ENCODE measurements at places on chromosomes 12 and 14.
A peak's percentile ranks its signal among the peaks of the same experiment; 100 is the strongest.

DNA sequence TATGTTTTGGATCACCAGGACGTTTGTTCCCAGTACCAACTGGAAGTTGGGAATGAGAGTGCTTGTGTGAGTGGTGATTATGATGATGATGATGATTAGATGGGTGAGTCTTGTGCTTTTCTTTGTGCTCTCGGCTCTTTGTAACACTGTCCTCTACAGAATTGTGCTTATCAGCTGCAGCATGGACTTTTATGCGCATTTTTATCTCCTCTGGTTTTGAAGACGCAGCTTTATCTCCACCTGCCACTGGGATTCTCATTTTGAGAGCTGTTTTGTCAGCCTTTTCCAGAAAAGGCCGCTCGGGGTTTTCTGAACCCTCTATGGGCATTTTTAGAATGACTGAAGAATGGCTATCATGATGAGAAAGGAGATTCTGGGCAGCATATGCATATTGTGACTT is 11.5 kb upstream of the KANSL2 start:
- DNase-seq, result no peak

DNA sequence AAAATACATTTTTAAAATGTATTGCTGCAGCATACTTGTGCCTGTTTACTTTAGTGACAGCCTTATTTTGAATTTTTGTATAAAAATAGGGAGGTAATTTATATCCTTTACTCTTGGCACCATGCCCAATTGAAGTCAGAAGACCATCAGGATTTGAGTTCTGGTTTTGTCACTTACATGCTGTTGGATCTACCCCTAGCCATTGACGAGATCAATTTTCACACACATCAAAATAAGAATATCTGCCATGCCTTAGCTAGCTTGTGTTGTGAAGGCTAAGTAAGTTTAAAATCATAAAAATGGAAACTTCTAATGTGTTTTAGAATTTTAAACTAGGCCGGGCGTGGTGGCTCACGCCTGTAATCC is 381.8 kb downstream of the KCNH5 start:
- DNase-seq, result no peak

GRCh38 chr14:83940253-83940652 is 1589.7 kb upstream of the FLRT2 start:
- DNase-seq, result no peak

GRCh38 chr12:66014818-66015217 is 115.7 kb downstream of the LLPH start:
- DNase-seq, result no peak

- DNase-seq, result no peak
Observed at GRCh38 chr12:90407841-90408240, 547.1 kb downstream of the CCER1 start.

- DNase-seq, result no peak
Observed at GRCh38 chr14:30445852-30446251, 113.1 kb upstream of the G2E3 start.

- DNase-seq, result no peak
Observed at GRCh38 chr12:4947253-4947652, 37.5 kb downstream of the KCNA1 start.

DNA sequence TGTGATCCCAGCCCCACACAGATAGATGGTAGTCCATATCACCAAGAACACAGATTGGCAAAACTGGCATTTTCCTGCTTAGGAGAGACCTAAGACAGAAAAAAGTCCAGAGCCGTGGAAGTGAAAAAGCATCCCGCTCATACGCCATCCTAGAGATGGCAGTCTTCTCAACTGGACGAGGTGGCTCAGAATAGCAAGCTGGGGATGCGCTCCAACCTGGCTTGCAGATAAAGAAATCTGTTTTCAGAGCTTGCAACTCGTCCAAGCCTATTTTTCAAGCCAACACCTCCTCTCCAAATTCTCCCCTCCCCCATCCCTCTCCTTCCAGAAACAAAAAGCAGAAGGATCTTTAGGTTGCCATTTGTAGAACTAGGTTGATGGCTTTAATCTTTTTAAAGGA is 74.3 kb upstream of the OTX2 start:
- no peak for DNase-seq

GRCh38 chr14:99537399-99537798 is 56.2 kb downstream of the CCNK start:
- no peak for DNase-seq

GRCh38 chr12:128476266-128476665 is 209.3 kb downstream of the TMEM132C start:
- no peak for DNase-seq

DNA sequence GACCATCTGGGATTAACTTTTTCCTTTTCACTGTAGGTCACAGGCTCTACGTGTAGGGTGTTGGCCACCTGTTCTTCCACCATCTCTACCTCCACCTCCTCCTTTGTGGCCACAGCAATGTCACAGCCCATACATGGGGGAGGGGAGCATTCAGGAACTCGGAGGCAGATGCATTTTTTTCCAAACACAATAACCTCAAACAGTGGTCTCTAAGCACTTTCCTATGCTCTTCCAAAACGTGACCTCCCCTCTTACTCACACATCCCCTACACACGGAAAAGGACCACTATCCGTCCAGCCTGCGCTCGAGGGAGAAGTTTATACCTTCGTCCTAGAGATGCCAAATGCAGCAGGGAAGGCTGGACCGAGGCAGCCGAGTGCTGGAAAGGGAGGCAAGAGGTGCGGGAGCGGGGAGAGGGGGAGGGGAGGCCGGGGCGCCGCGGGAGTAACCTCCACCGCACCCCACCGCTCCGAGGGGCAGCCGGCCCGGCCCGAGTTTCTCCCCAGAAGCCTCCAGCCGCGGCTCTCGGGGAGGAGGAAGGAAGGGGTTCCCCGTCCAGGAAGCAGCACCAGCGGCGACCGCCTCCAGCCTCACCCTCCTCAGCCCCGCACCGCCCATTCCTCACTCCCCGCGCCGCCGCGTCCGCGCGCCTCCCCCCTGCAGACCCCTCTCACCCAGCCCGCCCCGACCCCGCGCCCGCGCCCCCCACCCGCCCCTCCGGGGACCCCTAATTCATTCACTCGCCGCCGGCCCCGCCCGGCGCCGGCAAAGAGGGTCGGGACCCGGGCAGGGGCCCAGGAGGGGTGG is 594 bp downstream of the KRAS start:
- peak; percentile 34 for DNase-seq

GRCh38 chr14:43005807-43006206 is 1399.1 kb downstream of the LRFN5 start:
- DNase-seq, result no peak

- no peak for DNase-seq
Observed at GRCh38 chr14:62381311-62382070, 619.3 kb downstream of the SNAPC1 start.

- no peak for DNase-seq
Observed at GRCh38 chr14:53924753-53925152, 31.9 kb downstream of the BMP4 start.
